ENCODE measurements at places on chromosomes 13 and 19.

GRCh38 chr13:84934911-84935310 lies 864.3 kb downstream of the SLITRK6 start:
- peak; percentile 2 for DNase-seq

DNA sequence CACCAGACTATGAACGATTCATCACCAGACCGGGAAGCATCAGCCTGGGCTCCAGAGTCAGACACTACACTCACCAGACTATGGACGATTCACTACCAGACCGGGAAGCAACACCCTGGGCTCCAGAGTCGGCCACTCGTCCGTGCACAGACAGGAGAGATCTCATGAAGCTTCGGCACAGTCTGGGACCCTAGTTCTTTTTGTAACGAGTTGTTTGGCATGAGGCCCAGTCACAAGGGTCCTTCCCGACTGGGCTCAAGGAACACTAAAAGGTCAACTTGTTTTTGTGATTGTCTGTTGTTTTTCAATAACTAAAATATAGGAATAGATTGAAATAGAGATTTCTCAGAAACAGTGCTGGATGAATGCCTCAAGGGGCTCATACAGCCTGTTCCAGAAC lies 1141.6 kb upstream of the MIR17HG start:
- no peak for DNase-seq

- DNase-seq: no peak
Measured at GRCh38 chr13:51432576-51432975, 20.3 kb downstream of the INTS6 start.

DNA sequence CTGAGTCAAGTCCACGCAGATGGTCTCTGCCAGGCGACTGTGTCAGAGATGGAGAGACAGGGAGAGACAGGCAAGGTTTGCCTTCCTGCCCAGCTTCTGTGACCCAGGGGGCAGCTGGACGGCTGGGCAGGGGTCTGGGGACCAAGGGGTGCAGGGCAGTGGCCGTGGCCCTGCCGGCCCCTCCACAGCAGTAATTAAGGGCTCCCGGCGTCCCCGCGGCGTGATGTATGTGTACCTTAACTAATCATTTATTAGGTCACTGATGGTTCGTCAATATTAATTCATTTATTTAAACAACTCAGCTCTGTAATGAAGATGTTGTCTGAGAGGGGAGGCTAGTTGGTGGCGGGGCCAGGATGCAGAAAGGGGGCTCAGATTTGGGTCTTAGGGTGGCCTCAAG lies 28.6 kb upstream of the TCF3 start:
- no peak for DNase-seq

- DNase-seq: no peak
Measured at GRCh38 chr13:98458431-98458830, 118.5 kb downstream of the STK24 start.

GRCh38 chr19:55552206-55552605 lies 6.9 kb upstream of the SBK3 start:
- no peak for DNase-seq

DNA sequence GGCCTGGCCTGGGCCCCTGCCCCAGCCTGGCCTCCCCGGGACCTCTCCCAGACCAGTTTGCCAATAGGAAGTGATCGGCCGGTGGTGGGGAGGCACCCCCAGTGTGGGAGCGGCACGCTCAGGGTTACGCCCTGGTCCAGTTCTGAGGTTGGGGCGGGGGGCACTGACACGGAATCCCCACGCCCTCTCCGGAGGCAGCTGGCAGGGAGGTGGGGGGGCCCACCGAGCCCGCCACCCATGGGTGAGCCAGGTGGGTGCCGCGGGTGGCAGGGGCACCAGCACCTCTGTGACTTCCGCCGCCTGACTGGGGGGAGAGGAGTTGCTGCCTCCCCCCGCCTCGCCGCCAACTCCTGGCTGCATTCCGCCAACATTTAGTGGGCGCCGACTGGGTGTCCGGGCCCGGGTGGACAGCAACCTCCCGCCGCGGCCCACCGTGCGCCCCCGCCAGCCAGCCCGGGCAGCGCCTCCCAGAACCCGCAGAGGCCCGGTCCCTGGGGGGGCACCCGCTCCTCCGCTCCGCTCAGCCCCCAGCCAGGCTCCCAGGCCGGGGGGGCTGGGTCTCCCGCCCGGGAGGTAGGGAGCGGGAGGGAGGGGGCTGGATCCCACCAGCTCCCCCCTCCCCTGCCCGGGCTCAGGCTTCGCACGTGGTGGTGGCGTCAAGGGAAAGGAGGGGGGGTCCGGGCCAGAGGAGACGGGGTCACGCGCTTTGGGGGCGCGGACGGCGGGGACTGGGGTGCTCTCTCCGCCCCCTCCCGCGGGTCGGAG lies 2.0 kb downstream of the ZBTB7A start:
- DNase-seq: no peak

DNA sequence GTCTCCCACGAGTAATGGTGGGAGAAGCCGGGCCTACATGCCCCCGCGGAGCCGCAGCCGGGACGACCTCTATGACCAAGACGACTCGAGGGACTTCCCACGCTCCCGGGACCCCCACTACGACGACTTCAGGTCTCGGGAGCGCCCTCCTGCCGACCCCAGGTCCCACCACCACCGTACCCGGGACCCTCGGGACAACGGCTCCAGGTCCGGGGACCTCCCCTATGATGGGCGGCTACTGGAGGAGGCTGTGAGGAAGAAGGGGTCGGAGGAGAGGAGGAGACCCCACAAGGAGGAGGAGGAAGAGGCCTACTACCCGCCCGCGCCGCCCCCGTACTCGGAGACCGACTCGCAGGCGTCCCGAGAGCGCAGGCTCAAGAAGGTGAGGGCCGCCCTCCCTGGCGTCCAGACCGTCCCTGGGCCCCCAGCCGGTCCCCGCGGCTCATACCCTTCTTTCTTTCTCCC lies 1.4 kb upstream of the USF2 start:
- DNase-seq: peak; percentile 30

GRCh38 chr13:36382030-36382429 lies 35.8 kb upstream of the SPART start:
- no peak for DNase-seq

GRCh38 chr19:57161985-57162539 lies 5.2 kb downstream of the DUXA start:
- no peak for DNase-seq

DNA sequence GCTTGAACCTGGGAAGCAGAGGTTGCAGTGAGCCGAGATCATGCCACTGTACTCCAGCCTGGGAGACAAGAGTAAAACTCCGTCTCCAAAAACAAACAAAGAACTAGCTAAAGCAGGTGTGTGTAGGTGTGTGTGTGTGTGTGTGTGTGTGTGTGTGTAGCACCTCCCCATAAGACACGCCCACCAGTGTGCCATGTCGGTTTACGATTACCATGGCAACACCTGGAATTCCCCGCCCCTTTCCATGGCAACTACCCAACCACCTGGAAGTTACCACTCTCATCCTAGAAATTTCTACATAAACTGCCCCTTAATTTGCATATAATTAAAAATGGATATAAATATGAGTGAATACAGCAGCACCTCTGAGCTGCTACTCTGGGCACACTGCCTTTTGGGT lies 80.9 kb upstream of the ADGRE5 start:
- no peak for DNase-seq

- DNase-seq: no peak
Measured at GRCh38 chr13:66716538-66716937, 513.6 kb downstream of the PCDH9 start.

DNA sequence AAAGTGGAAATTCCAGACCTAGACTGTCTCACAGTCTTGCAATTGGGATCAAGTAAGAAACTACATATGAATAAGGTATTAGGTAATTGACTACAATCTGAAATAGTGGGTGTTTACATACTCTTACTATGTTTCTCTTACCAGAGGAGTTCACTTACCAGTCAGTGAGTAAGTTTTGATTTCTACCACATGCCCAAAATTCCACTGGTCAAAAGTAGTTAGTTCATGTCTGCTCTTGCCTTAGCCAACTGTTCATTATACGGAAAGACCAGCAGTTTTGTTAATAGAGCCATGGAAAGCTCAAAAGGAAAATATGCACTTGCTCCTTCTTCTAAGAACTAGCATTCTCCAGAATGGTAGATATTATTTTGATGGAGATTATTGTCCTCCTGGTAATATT lies 490.8 kb downstream of the RFC3 start:
- no peak for DNase-seq

DNA sequence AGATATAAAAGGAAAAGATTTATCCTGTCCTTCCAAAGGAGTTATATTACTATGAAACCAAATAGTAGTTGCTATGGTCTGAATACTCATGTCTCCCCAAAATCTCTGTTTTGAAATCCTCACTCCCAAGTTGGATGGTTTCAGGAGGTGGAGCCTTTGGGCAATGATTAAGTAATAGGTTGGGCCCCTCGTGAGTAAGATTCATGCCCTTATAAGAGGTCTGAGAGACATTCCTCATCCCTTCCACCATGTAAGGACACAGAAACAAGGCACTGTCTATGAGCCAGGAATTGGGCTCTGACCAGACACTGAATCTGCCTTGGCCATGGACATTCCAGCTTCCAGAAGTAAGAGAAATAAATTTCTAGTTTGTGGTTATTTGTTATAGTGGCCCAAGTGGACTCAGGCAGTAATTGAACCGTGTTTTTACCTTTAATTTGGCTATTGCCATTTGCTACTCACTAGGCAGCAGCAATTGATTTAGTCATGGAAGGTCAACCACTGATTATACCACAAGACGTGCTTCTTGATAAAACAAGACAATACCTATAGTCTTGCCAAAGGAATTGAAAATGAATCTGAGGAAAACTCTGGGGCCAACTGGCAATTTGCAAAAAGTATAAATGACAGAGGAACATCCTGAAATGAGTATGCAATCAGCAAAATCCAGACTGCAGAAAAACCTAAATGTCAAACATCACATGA lies 717.4 kb upstream of the SPRY2 start:
- peak; percentile 32 for DNase-seq

GRCh38 chr13:67736646-67737420 lies 506.7 kb upstream of the PCDH9 start:
- peak; percentile 78 for DNase-seq

DNA sequence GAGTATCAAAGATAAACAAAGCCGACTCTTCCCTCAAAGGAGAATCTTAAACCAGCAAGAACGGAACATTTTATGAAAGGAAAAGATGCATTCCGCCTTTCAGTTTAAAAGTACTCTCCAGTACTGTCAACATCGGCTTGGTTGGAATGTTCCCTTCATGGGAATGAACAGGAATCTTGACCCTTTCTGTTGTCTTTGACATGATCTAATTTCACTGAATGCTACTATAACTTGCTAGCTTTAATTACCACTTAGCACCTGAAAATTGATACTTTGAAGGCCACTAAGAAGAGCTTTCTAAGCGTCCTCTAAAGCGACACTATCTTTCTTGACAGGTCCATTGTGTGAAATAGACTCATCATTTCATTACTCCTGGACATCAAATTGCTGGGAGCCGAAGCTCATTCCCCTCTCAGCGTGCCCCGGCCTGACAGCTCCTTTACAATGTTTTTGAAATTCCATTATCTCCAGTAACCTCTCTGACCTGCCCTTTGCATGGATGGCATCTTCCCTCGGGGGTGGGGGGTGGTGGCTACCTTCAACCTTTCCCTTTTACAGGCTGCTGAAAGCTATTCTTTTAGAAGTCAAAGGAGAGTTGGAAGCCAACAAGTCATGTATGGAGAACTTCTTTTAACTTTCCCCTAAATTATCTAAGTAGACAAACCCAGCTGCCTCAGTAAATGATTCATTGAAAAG lies 67.9 kb downstream of the EFNB2 start:
- no peak for DNase-seq

GRCh38 chr19:1417681-1418495 lies 10.5 kb downstream of the DAZAP1 start:
- no peak for DNase-seq

DNA sequence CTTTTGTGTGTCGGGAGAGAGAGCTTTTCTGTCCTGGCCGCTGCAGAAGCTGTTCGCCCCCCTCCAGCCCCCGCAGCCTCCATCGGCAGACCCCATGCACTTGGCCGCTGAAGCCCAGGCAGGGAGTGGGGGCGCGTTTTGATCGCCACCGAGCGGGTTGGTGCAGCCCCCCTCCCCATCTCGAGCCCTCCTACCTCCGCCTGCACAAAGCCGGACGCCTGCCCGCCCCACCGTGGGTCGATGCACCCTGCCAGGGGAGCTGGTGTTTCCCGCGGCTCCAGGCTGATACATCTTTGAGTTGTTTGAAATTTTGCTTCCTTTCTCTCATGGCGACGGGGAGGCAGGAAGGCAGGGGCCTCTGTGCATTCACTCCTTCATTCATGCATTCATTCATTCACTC lies 16.4 kb upstream of the ONECUT3 start:
- no peak for DNase-seq

- no peak for DNase-seq
Measured at GRCh38 chr13:113672002-113672651, 5.1 kb downstream of the GRK1 start.

- DNase-seq: no peak
Measured at GRCh38 chr13:99926014-99926731, 45.4 kb downstream of the ZIC5 start.

DNA sequence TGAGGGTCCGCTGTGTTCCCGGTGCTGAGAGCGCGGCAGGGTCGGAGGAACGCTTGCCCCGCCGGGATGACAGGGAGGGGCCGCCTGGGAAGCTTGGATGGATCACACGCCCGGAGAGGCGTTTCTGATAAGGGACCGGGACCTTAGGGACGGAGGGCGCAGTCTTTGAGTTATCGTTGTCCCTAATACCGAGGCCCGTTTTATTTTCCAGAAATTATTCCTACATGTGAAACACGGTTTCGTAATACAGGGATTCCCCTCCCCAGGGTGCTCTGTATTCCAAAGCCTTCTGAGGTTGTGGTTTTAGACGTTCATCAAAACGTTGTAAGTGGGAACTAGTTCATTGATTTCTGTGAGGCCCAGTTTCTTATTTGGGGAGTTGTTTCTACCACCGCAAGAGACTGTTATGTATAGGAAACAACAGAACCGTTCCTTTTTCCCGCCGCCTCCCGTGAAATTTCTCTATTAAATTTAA lies 752 bp downstream of the PDCD5 start:
- DNase-seq: peak; percentile 30

- DNase-seq: peak; percentile 60
Measured at GRCh38 chr19:2476451-2477140, 669 bp downstream of the GADD45B start.

DNA sequence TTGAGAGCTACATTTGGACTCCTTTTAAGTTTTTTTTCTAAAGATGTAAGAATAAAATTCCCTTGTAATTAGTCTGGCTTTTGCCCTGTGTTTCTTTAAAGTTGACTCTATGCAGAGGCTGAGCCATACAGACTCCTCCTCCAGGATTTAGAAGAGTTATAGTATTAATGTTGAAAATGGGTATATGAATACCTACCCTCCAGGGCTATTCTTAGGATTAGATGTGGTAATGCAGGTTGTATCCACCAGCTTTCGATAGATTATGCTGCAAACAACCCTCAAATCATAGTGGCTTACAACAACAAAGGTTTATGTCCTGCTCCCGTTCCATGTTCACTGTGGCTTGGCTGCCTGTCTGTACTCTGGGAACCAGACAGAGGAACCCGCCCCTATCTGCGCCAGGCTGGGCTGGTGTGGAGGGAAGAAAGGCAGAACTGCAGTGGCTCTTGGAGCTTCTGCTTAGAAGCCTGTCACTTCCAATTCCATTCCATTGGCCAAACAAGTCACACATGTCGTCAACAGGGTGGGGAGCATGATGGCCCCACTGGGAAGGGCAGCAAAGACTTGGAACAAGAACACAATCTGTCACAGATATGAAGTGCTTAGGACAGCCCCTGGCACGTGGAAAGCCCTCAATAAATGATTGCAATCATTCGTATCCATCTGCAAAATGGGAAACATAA lies 290.8 kb downstream of the FOXO1 start:
- DNase-seq: no peak

GRCh38 chr13:70407486-70407885 lies 299.2 kb upstream of the KLHL1 start:
- DNase-seq: no peak

- DNase-seq: no peak
Measured at GRCh38 chr13:76733671-76734070, 152.5 kb downstream of the KCTD12 start.

GRCh38 chr19:41537789-41538188 lies 38.2 kb upstream of the CEACAM21 start:
- DNase-seq: no peak

Data from HCEC 1CT (cell line).